Activated naive CD4-positive, alpha-beta T cell treated with Interleukin-2 at 50 U/mL for 16 hours (primary cell): ENCODE measurements at places on chromosomes 5 and 9.

- no peak for DNase-seq
Observed at GRCh38 chr9:93596399-93596798, 20.0 kb downstream of the PHF2 start.

DNA sequence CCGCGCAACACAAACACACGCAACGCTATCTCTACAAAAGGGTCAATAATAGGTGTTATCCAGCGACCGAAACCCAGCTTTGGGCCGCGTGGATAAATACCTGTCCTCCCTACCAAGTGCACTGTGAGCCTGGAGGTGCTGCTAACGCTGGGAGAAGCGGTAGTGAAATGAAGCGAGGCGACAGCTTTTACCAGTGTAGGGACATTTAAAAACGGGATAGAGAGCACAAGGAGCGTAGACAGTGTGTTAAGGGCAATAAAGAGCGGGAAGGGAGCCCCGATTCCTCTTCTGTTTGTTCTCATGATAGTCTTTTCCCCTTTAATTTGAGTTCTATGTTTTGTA, 421 bp upstream of the DEPDC1B start:
- DNase-seq: no peak

- DNase-seq: no peak
Observed at GRCh38 chr5:163135849-163136248, 301.5 kb upstream of the CCNG1 start.

GRCh38 chr5:168137265-168137664, 154.2 kb upstream of the WWC1 start:
- DNase-seq: no peak

DNA sequence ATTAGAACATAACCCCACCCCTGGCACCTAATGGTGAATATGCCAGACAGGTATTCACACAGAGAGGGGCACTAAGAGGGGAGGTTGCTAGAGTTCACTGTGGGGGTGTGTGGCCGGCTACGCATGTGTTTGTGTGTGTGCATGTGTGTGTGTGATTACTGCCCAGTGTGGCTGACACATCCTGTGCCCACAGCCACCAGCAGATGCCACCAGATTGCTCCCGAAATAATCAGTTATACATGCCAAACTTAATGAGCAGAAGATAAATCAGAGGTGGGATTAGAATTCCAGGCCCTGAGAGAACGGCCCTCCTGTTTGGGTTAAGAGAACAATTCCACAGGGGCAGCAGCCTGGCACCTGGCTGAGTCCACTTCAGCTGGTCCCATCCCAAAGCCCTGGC, 91.8 kb upstream of the TBCA start:
- no peak for DNase-seq

- DNase-seq: no peak
Observed at GRCh38 chr9:87677776-87678587, 47.9 kb upstream of the CTSL start.

GRCh38 chr9:89514337-89514736, 16.4 kb upstream of the SEMA4D start:
- DNase-seq: no peak

DNA sequence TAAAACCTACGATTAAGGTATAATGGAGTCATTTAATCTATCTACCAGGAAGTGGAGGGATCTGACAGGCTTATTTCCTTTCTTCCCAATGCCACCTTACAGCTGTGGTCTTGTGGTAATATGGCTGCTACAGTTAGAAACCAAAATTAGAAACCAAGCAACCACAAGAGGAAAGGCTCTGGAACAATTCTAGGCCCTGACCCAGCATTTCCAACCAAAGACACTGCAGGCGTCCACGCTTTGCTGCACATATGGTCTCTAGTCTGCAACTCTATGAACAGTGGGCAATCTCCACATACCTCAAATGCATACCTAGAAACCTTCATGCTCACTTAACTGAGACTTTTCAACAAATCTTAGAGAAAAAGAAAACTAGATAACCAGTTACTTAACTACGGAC, 339.1 kb downstream of the NFIB start:
- no peak for DNase-seq

GRCh38 chr9:126389992-126390391, 63.4 kb downstream of the MVB12B start:
- DNase-seq: no peak

GRCh38 chr5:59770953-59771352, 122.6 kb downstream of the PDE4D start:
- DNase-seq: no peak

GRCh38 chr9:110714314-110714713, 45.7 kb downstream of the MUSK start:
- DNase-seq: no peak

- no peak for DNase-seq
Observed at GRCh38 chr5:52024359-52024758, 641.1 kb downstream of the ISL1 start.

DNA sequence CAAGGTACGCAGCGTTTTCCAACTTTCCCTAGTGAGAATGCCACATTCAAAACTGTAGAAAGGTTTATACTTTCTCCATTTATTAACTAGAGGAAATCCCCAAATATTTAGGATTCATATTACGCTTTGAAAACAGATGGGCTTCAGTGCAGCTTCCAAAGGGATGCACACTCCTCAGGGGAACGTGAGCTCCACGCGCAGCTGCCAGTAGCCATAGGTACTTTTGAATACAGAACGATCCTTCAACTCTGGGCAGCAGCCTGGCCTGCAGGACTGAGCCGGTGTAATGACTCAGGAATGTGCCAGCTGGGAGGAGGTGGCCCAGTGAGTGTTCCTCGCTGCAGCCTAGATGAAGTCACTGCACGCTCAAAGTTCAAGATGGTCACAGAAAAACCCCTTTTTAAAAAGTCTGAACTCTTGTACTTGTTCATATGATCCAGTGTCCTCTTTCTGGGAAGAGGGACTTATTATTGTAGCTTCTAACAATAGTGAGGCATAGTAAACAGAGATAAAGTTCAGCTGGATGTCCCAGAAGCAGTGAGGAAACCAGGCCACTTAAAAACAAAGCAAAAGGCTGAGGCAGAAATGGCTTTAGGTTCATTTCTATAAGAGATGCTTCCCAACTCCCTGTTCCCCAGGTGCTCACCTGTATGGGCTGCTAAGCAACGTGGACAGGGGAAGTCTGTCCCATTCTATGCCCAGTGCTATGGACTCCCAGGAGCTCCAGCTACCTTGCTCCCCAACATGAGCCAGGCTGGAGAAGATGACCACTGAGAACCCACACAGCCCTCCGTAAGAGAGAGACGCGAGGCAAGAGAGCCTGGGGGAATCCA, 130.0 kb downstream of the LHFPL2 start:
- no peak for DNase-seq

GRCh38 chr9:90921104-90921503, 119.5 kb downstream of the SYK start:
- DNase-seq: no peak

DNA sequence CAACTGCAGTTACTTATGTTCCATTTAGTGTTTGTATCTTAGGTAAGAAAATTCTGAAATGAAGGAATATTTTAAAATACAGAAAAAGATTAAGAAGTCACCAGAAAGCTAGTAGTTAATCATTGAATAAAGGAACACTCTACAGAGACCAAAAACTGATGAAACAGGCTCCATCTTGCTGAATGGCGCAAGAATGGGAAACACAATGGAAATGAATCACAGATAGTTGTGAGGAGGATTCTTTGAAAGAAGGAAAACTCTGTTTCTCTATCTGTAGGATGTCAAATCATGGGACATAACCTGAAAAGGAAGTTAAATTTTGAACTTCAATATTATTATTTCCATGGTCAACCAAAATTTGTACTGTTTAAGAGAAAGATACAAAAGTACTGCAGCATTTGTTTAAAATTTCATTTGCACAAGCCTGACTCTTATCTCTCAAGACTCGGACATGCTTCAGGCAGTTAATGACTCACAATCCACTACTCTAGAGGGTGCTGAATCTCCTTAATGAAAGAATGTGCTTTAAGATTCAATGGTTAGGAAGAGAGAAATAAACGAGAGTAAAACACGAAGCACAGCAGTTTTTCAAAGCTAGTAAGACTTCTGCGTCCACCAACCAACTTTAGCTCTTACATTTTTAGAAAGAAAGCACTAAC, 1064.4 kb upstream of the DMAC1 start:
- DNase-seq: no peak

DNA sequence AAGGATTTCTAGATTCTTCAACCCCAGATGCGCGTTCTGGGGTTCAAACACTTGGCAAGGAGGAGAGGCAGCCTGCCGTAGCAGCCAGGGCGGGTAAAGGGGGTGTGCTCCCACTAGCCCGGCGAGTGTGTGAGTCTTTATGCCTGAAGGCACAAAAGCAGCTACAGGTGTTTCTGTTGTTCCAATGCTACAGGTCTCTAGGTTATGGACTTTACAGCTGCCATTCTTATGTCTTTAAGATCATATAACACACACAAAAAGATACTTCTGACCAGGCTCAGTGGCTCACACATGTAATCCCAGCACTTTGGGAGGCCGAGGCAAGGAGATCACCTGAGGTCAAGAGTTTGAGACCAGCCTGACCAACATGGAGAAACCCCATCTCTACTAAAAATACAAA, 133.6 kb upstream of the RETREG1 start:
- no peak for DNase-seq

DNA sequence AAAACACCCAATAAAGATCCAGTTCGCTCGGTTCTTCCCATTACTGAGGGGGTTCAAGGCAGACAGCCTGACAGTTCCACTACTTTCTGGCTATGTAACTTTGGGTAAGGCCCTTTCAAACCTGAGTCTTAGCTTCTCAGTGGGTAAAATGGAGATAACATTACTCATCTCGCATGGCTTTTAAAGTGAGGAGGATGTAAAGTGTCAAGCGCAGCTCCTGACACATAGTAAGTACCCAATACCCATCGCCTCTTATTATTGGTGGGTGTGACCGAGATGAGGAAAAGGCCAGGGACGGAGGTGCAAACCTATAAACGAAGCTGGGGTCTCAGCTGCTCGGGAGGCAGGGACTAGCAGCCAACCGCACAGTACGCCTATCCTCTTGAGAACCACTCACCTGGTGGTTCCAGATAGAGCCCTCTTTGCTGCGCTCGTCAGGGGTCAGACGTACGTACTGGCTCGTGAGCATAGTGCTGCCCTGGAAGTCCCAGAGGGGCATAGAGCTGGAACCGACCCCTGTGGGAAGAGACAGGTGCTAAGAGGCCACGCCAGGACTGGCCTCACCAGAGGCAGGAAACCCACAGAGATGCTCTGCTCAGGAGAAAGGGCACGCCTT, 584 bp downstream of the LMAN2 start:
- DNase-seq: no peak

DNA sequence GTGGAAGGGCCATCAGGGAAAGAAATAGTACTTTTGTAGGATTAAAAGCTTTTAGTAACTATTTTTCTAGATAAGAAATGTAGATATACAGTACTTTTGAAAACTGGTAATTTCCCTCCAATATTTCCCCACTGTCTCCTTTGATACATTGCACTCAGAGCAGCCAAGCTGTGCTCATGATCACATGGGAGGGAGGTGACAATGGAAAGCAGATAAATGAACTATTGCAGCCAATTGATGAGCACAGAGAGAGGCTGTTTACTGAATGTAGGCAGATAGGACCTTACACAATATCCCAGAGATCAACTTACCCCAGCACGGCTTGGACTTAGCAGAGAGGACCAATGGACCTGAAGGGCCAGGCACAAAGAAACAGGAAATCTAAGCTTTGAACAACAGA, 178.0 kb upstream of the NREP start:
- no peak for DNase-seq

DNA sequence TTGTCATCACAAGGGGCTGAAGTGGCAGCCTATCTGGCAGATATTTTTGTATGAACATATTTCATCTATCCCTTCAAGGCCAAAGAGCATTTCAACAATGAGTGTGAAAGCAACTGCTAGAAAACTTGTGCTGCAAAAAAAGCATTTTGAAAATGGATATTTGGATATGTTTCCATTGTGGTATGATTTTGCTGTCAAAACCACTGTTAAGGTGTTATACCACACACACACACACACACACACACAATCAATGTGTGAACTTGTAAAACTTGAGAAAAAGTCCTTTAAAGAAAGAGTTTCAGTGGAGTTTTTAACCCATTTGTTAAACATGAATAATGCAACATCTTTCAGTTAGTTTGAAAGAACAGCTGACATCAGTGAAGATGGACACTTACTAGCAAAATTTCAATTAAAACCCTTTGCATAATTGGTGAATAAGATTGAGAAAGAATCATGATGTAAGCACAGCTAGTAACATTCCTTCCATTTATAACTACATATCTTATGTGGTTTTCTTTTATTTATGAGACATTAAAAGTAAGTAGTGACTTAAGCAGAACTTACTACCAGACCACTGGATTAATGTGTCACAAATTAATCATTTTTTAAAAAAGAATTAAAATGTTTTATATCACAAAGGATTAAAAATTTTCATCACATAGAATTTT, 182.6 kb upstream of the GNA14 start:
- no peak for DNase-seq

DNA sequence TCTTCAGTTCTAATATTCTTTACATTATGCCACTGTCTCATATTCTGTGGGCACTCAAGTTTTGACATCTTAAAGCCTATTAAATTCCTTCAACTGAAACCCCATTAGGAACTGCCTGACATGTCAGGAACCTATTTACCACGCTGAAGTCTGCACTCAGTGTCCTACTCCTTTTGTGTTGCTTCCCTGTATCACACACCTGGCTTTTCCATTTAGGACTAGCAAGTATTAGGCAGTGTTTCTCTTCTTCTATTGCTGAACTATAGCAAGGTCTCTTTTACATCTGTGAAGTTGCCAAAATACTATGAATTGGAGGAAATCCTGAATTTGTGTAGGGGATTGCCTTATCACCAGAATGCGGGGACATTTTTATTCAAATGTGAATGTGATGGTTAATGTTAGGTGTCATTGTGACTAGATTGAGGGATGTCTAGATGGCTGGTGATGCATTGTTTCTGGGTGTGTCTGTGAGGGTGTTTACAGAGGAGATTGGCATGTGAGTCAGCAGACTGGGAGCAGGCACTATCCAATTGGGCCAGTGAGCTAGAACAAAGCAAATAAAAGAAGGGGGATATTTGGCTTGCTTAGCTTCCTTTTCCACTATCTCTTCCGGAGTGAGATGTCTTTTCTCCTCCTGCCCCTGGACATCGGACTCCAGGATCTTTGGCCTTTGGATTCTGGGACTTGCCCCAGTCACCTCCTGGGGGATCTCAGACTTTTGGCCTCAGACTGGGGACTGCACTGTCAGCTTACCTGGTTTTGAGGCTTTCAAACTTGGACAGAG, 21.2 kb upstream of the VCAN start:
- no peak for DNase-seq

GRCh38 chr9:36337865-36338264, 62.2 kb downstream of the RNF38 start:
- DNase-seq: no peak

GRCh38 chr9:37550781-37551180, 25.4 kb downstream of the FBXO10 start:
- DNase-seq: no peak

- DNase-seq: no peak
Observed at GRCh38 chr5:124630767-124631704, 115.4 kb downstream of the ZNF608 start.

- DNase-seq: no peak
Observed at GRCh38 chr9:4864234-4864661, 71.5 kb downstream of the RCL1 start.

GRCh38 chr5:142749321-142749720, 20.9 kb upstream of the ARHGAP26 start:
- DNase-seq: no peak

- DNase-seq: no peak
Observed at GRCh38 chr9:119986205-119986604, 593.8 kb downstream of the CDK5RAP2 start.
